T-helper 9 cell (primary cell): ENCODE measurements at places on chromosomes 4 and X.
A peak's percentile ranks its signal among the peaks of the same experiment; 100 is the strongest.

- no peak for DNase-seq
Measured at GRCh38 chr4:54840992-54841768, 183.4 kb downstream of the KIT start.

DNA sequence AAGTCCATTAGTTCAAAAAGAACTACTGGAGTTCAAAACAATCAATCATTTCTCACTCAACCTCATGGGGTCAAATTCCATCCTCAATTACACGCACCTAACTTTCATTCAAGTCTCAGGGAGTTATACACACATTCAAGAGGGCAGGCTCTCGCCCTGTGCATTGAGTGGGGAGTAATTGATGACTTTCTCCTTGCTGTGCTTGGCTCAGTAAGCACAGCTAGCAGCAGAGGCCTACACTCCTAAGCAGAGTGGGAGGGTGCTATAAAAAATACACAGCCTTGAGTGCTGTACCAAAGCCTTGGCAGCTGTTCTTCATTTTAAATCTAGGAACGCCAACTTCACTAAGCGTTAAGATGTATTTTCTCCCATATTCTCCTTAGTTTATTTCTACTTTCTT, 958.3 kb upstream of the ADGRL3 start:
- DNase-seq: no peak

DNA sequence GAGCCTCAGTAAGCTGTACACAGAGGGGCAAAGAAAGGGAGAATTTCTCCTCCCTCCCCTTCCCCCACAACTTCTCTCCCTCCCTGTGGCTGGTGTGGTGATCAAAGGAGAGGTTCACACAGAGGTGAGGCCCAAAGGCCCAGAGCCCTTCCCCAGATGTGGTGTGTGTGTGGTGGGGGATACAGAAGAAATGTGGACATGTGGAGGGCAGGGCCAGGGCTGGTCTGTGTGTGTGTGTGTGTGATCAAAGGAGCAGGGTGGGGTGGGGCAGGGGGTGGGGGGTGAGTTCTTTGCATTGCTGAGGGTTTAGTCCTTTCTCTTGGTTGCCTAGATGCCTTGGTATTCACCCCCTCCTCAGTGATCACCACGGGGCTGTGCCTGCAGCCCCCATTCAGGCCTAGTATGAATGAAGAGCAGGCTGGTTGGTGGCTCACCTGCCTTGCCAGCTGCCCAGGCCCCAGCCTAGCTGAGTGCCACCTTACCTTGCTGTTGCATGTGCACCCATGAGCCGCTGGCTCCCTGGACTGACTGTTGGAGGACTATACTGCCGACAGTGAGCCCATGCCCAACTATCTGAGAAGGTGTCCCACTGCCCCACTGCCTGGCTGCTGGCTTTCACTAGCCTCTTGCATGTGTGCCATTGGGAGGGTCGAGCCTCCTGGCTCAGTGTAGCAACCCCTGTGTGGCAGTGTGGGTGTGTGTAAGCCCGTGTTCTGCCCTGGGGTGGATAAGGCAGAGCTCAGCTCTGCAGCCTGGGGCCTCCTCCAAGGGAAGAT, 101.9 kb downstream of the EFNB1 start:
- no peak for DNase-seq

DNA sequence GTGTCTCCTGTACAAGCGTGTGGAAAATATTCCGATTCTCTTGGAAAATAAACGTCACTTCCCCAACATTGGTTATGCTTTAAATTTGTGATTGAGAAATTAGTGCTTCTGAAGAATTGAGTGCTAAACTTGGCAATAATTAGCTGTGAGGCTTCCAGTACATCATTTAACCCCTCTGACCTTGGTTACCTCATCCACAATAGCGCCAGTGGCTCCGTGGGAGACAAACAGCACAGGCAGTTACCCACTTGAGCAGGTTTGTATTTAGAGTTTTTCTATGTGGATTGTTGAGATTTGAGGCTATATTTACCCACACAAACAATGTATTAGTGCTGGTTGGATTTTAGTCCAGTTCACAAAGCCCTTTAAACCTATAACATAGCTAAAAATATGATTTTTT, 476.5 kb downstream of the NKX6-1 start:
- no peak for DNase-seq

DNA sequence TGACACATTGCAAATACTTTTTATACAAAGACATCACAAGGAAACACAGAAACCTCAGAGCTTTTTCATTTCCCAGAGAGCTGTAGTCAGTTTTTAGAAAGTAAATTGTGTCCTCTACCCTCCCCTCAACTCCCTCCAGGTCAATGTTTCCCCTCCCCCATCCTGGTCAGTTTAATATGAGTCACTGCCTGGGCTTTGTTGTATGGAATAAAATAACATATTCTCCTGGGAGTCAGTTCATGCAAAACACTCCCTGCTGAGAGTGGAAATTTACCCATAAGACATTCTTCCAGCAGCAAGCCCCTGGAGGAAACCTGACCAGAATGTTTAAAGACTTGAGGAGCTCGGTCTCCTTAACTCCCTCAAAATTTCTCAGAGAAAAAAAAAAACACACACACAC, 270.1 kb upstream of the LDB2 start:
- DNase-seq: no peak

GRCh38 chr4:8035371-8035780, 95.7 kb upstream of the AFAP1 start:
- DNase-seq: no peak

DNA sequence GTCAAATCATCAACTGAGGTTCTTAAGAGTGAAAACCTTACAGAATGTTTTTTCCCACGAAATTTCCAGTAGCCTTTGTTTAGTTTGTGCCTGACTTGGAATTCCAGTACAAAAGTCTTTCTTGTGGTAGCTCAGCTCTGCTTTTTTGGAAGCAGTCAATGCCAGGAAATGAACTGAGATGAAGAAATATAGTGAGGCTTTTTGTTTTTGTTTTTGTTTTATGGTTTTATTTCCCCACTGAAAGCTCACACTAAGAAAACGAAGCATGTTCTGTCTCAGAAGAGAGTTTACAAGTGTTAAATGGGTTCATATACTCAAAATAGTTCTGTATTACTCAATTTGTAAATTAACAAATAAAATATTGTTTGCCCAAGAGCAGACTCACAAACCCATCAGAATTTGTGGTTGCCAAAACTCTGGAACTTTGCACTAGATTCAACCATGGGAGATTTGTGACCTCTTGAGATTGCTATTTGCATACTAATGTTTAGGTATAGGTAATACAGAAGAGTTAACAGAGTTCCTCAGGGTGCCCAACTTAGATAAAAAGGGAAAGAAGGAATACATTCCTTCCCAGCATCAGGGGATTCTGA, 1060.8 kb downstream of the FAT4 start:
- no peak for DNase-seq

DNA sequence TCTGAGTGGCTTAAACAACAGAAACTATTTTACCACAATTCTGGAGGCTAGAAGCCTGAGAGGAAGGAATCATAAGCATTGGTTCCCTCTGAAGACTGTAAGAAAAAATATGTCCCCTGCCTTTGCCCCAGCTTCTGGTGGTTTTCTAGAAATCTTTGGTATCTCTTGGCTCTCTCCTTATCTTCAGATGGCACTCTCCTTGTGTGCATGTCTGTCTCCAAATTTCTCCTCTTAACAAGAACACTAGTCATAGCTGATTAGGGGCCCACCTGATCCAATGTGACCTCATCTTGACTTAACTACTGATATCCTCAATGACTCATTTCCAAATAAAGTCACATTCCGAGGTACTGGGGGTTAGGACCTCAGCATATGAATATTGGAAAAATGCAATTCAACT, 635.0 kb upstream of the NR3C2 start:
- no peak for DNase-seq

DNA sequence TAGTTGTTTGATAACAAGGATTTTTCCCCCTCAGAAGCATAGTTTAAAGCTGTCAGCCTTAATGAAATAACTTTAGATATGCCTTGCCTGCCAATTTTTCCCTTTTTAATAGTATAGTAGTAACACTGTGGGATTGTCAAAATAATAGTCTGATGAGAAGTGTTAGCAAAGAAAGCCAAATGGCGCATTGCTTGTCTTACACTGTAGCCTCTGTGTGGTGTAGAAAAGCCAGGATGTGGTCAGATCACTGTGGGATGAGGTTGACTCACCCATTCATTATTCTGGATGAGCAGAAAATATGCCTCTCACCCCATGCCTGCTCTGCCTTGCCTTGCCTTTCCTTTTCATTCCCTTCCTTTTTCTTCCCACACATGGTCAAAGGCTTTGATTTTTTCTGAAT, 257.8 kb upstream of the NRK start:
- DNase-seq: no peak

GRCh38 chr4:8224267-8224974, 25.3 kb downstream of the SH3TC1 start:
- DNase-seq: no peak

DNA sequence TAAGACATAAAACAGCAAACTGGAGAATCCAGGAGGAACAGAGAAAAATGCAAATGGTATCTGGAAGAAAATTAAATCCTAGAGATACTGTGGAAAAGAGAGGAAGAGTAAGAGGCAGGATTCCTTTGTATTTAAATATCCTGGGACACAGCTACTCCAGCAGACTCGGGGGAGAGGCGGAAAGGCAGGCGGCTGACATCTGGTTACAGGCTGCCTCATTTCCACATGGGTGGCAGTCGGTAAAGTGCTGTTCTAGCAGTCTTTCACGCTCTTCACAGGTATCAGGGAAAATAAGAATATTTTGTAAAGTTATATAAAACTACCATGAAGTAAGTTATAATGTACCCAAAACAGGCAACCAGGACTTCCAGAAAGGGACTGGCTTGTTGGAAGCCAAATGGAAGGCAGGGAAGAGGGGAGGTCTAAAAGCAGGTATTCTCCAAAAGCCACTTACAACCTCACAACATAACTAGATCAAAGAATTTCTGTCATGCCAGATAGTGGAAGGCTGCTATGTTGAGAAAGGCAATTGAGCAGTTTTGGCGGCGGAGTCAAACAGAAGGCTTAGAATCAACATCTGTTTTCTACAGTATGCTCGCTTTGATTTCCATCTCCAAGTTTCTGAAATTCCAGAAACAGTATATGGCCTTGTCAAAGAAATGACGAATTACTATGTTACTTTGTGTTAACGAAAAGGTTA, 1.3 kb upstream of the TIGD2 start:
- DNase-seq: no peak

- no peak for DNase-seq
Measured at GRCh38 chr4:24224446-24224845, 334.6 kb upstream of the PPARGC1A start.

DNA sequence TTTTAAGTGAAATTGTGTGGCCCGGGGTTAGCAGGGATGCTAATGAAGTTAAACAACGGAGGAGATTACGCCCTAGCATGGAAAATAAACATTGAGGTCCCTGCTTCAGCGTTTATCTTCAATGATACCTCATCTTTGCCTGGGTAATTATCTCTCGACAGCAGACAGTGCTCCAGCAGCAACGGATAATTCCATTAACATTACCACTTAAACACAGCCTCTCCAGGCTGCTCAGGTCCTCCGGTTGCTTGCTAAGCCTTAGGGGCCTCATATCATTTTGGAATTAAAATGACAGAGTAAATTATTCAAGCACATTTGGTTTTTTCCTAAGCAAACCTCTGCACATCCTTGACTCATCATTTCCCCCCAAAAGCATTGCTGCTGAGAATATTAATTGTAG, 281.5 kb upstream of the KLF3 start:
- DNase-seq: no peak

- no peak for DNase-seq
Measured at GRCh38 chrX:16427668-16428067, 222.3 kb upstream of the S100G start.

DNA sequence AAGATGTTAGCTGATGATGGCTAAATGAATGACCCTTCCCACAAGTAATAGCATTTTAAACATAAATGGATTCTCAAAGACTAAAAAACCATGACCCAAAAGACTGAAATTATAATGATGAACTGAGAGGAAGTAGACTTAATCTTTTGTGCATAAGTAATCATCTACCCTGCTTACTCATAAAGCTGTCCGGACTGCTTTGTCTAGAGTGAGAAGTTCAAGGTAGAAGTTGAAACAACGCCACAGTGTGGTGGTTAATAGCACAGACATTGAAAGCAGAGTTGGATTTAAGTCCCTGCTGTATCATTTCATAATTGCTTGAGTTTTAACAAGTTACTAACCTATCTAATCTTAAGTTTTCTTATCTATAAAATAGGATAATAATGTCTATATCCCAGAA, 346.6 kb downstream of the CENPC start:
- no peak for DNase-seq

- no peak for DNase-seq
Measured at GRCh38 chr4:71765350-71765749, 18.5 kb downstream of the GC start.

- no peak for DNase-seq
Measured at GRCh38 chr4:78766026-78766425, 10.1 kb upstream of the BMP2K start.

DNA sequence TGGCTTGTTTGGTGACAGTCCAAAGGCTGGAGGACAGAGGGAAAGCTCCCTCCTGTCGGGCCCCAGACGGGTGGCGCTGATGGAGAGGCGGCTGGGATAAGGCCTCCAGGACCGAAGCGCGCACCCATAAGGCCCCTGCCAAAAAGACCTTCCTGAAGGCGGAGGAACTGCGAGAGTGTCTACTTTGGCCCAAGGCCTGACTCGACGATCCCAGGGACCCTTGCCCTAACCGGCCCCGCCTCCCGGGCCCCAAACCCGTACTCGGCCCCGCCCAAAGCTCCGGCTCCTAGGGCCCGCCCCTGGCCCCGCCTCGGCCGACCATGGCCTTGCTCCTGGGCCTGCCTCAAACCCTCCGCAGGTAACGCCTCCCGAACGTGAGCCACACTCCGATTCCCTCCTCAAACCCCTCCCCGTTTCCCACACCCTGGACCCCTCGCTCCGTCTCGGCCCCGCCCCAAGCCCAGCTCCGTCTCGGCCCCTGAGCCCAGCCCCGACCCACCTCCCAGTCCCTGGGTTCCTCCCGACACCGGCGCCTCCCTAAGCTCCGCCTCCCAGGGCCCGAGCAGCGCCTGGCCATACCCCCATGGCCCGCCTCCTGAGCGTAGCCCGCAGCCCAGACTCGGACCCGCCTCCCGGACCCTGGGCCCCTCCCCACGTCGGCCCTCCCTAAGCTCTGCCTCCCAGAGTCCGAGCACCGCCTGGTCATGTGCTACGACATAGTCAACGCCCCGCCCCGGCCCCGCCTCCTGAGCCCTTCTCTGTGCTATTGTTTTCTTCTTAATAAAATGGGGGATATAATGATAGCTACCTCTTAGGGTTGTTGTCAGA, 90.0 kb upstream of the DRD5 start:
- DNase-seq: peak; percentile 82

DNA sequence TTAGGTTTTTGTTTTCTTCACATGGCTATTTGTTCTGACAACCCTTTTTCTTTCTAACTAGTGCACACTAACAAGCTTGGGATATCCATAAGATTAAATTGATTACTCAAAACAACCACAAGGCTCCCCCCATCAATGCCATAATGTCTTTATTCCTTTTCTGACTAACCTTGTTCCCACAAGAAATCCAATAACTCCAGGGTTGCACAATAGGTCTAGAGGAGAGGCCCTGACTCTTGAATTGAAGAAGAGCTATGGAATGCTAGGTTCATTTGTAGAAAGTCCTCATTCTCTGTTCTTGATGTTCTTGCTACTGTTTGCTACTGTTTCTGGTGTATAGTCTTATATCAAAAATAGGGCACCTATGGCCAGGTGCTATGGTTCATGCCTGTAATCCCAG, 71.0 kb downstream of the PRRG1 start:
- no peak for DNase-seq

GRCh38 chr4:32597354-32597753, 1877.2 kb downstream of the PCDH7 start:
- DNase-seq: no peak
